ENCODE measurements at places on chromosomes 5 and 9.

DNA sequence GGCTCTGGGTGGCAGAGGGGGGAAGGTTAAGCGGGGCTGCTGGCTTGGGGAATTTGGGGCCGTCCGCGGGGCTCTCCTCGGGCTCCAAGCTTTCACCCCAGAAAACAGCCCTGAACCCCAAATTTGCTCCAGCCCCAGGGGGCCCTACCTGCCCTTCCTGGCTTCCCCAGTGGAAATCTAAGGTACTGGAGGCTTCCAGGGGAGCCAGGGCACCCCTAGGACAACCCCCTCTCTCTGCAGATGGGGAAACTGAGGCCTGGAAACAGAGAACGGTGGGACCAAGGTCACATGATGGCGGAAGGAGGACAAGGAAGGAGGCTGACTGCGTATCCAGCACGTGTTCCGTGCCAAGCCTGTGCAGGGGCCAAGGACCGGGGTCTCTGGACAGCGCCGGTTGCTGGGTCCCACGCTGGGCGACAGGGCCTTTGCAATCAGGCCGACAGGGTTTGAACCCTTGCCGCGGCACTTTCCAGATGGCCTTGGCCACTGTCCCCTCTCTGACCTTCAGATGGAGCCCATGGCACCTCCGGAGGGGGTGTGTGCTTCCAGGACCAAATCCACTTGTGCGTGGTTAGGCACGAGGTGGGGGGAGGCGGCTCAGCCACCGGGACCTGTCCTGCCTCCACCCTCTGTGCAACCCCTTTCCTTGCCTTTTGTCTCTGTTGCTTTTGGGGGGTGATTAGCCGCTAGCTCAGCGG, 183.1 kb downstream of the C9orf50 start:
- no peak for DNase-seq

DNA sequence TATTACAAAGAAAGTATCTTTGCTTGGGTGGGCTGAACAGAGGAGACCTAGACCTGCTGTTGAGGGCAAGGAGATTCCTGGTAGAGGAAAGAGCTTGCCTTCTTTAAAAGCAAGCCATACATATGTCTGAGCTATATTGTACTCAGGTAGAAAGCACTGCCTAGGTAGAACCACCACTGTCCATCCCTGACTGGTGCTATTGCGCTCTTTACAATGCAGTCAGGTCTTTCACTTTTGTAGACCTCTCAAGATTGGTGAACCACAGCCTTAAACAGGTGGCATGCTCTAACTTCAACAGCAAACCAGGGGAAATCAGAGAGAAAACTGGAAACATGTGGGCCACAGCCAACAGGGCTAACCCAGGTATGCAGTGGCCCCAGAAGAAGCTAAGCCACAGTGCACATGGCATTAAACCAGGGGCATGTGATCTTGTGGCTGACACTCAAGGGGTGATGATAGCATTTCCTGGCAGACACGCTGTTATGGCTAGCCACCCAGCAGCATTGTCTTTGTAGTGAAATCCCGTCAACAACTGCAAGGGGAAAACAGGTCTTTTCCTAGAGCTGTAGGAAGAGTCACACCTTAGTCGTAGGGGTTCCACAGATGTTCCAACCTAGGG, 253.9 kb upstream of the PCSK5 start:
- no peak for DNase-seq

DNA sequence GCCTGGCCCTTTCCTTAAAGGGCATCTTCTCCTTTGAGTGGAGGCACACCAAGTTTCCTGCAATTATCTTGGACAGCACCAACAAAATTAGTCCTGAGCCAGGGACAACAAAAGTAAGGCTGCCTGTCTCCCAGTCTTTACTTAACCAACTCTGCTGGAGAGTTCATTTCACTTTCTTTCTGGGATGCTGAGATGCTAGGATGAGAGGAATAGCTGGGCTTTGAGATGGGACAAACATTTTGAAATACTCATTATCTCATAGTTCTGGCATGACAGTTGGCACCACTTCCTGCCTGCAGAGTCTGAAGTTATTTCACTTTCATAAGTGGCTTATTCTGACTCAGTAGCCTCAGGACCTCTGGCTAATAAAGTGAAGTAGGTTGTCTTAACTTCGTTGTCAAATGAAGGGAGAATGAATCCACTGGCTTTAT, 157.0 kb downstream of the C9orf152 start:
- DNase-seq = no peak

DNA sequence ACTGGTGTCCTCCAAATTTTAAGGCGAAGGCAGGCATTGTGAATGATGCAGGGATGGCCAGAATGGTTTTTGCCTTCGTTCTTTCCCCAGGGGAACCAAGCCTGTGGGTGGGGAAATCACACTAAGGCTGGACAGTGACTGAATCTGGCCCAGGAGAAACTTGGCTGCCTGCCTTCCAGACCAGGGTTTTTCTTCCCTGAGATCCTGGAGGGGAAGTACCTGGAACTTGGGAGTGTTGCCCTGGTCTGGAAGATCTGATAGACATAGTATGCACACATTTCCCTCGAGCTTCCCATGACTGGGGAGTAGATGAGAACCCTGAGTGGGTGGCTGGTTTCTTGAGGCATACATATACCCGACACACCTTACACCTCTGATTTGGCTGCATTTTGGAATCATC, 664 bp upstream of the IL11RA start:
- DNase-seq = no peak

DNA sequence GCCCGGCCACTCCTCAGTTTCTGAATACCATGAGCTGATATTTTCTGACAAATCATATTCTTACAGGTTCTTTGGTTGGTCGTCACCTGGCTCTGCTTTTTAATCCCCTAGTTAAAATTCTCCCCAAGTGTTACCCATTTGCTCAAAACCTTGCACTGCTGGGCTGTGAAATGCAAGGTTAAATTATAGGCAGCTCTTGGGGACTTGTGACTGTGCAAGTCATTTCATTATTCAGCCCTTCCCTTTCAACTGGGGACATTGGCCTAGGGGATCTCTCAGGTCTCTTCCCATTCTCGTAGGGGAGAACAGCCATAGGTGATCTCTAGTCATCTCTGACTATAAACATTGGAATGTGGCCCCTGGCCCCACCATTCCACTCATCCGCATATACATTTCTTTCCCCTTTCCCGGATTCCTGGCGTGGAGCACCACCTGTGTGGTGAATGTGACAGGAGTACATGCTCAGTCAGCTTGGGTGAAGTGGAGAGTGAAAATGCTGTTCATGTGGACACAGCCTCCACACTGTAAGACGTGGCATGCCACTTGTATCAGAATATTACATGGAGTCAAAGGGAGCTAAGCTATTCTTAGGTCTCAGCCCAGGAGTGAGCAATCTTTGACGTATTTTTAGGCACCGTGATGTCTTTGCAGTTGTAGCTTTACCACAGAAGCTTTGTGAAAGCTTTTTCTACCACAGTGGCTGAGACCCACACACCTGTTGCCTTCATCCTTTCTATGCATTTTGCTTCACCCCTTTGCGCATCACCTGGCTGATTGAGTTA, 386.7 kb downstream of the KDM4C start:
- DNase-seq = no peak

- DNase-seq = no peak
These were observed 95.3 kb downstream of the LIX1 start for GRCh38 chr5:97047076-97047475.

DNA sequence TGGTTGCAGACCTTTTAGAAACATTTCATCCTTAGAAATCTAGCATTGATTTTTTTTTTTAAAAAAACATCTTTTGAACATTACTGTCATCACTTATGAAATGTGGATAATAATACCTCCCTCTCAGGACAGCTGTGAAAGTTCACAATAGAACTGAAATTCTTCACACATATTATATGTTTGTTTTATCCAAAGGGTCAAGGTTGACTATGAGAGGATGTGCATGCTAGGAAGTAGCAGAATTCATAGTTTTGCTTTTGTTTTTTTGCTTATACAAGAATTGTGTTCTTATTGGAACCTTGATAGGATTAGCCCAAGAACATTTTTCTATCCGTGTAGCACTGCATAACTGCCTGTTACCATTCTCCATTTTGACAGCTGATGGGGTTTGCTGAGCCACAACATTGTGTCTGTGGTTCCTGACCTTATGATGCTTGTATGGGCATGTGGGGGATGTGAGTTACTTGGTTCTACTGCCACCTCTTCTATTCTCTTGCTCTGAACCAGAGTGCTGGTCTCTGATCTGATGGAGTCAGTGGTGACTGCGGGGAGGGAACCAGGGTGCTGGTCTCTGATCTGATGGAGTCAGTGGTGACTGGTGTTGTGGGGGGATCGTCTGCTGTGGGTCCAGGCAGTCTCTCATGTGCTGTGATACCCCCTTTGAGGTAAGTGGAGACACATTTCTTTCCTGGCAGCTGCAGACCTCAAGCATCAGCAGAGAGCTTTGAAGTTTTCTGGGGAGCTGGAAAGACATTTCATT, 27.1 kb upstream of the ACTBL2 start:
- no peak for DNase-seq

DNA sequence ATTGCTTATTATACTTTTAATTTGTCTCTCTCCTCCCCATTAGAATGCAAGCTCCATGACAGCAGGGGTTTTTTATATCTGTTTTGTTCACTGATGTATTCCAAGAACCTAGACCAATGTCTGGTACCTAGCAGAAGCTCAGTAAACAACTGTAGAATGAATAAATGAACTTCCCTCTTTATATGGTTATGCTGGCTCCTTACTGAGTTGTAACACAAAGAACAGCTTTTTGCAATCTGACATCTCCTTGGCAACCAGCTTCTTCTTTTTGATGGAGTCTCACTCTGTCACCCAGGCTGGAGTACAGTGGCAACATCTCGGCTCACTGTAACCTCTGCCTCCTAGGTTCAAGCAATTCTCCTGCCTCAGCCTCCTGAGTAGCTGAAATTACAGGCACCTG, 13.6 kb downstream of the TRMO start:
- no peak for DNase-seq

DNA sequence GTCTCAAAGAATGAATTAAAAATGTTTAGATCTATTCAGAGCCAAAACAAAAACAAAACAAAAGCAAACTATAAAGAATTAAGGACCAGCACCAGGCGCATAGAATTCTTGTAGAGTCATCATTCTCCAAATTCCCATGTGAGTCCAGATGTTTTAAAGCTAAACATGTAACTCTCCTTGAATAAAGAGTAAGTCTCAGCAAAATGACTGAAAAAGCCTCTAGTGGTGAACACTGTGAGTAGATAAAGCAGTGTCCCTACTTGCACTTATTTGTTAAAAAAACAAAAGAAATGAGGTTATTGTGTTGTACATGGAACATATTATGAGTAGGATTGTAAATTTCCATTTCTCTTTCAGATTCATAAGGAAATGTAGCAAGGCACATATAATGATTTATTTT, 44.0 kb downstream of the NNT start:
- no peak for DNase-seq

DNA sequence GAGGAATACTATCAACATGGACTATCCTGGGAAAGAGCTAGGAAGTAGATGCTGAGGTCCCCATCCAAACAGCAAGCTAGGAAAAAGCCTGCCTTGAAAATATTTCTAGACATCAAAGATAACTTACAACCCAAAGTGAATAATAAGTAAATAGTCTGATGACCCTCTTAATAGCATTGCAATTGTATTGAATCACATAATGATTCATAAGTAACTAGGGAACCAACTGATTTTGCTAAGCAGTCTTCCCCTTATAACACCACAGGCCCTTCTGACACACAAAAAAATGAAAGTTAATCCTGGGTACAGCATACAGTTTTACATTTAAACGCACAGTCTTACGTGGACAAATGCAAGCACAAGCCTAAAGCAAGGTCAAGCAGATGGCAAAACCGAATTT, 199.3 kb downstream of the RFK start:
- DNase-seq = no peak

- no peak for DNase-seq
These were observed 81.8 kb downstream of the FBXW11 start for GRCh38 chr5:171924493-171925122.

DNA sequence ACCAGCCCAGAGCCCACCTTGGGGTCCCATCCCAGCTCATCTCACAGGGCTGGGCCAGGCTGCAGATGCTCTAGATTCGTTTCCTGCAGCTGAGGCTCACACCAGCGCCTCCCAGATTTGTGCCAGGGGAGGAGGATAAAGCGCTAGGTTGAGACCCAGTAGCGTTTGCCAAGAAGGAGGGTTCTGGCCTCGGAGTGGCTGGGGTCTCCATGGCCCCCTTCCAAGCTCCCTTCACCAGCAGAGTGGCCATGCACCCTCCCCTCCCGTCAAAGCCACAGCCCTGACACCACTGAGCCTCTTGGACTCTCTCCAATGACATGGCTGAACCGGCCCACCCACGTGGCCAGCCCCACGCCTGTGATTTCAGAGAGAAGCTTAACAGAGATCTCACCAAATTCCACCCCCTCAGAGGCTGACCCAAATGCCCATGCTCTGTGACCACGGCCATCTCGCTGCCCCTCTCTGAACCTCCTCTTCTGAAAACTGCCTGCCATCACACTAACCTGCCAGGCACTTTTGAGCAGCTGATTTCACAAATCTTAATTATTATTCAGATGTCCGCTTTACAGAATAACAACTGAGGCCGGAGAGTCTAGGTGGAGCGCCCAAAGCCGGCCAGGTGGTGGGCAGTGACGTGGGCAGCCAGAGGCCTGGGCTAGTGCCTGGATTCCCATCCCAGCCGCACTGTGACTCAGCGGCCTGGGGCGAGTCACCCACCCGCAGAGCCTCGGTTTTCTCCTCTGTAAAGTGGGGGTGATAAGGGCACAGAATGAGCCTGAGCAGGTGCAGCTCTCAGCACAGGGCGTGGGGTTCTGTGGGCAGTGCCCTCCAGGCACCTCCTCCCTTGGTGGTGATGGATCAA, 155.7 kb downstream of the C9orf50 start:
- no peak for DNase-seq

GRCh38 chr9:124685217-124685616, 85.9 kb downstream of the NR6A1 start:
- no peak for DNase-seq

DNA sequence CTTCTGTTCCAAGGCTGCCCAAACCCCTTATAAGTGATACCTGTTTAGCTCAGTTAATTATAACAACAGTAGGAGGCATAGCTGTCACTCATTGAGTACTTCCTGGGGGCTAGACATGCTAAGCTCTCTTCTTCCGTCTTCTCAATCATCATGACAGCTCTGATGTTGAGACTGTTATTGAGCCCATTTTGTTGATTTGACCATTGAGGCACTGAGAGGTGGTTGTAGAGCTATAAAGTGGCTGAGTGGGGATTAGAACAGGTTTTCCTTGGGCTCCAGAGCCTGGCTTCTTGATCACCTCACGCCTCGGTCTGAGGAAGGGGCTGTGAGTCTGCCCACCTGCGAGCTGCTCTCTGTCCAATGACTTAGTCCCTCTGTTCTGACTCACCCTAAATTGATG, 26.0 kb upstream of the RPL26L1 start:
- DNase-seq = no peak

GRCh38 chr5:32597041-32597629, 11.8 kb downstream of the SUB1 start:
- DNase-seq = no peak

All from stimulated activated CD4-positive, alpha-beta T cell treated with anti-CD3 and anti-CD28 coated beads, TNF-alpha, amount 100 ng/mL, for 1 hour (primary cell).